Daoy (cell line): ENCODE measurements at places on chromosomes 12 and 14.

DNA sequence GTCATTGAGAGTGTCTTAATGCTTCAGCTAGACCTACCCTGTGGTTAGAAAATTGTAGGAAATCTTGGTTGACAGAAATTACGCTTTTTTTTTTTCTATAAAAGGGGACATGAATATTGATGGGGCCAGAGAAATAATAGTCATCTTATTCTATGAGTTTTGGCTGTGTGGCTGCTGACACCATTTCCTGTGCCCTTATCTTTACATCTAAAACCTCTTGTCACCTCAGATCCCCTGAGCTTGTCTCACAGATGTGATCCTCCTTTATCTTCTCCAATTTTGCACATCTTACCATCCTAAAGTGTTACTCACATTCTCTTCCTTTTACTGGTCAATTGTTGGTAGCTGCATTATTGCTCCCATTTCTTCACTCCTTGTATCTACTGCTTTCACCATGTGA lies 36.1 kb downstream of the ASCL1 start:
- no peak for DNase-seq

GRCh38 chr14:62631176-62631575 lies 414.1 kb downstream of the KCNH5 start:
- no peak for DNase-seq

DNA sequence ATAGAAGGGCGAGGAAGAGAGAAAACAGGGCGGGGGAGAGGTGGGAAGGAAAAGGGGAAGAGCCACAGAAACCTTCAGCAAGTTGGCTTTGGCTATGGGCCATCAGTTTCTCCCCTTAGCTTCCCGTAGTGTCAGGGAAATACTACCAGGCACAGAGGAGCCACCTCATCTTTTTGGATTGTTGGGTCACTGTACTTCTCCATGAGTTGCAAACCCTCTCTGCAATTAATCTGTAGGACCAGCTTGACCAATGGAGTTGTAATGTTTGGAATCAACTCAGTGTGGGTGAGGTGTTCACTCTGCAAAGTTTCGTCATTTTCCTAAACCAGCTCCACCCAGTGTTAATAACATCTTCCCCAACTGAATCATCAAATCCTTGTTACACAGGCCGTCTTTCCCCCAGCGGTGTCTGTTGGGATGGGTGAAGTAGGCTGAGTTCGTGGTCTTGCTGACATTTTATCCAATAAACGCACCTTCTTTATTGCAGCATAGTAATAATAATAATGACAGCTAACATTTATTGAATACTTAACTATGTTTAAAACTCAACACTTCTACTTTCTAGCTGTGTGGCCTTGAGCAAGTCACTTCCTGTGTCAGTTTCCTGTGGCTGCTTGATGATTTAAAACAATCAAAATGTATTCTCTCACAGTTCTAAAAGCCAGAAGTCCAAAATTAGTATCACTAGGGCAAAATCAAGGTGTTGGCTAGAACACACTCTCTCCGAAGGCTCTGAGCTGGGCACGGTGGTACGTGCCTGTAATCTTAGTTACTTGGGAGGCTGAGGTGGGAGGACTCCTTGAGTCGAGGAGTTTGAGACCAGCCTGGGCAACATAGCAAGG lies 8.1 kb upstream of the GLTP start:
- peak; percentile 86 for DNase-seq

DNA sequence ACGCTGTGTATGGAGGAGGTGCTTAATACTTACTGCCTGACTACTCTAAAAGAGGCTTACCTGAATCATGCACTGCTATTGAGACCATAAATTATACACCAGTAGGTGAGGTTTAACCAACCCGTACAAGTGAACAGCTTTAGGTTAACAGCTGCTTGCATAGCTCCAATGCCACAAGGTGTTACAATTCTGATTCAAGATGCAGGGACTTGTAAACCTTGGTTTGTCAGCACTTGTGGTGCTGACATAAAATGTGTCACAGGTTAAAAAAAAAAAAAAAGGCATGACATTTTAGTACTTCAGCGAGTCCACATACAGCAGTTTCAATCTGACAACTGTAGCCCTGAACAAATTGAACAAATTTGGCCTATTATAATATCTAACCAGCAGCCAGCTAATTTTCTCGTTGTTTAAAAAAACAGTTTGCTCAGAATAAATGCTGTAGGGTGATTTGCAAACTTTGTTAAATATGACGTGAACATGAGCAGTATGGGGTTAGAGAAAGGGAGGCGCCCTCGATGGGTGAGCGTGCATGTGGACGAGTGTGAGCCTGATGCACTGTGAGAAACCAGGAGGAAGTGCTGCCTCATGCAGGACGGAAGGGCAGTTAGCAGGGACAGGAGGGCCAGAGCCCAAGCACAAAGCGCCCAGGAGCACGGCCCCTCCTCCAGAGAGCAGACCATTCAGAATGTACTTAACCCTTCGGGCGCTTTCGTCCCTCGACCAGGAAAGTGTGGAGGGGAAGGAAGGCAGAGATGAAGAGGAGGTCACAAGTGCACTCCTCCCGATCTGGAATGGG lies 44.7 kb downstream of the TCHP start:
- DNase-seq = no peak

DNA sequence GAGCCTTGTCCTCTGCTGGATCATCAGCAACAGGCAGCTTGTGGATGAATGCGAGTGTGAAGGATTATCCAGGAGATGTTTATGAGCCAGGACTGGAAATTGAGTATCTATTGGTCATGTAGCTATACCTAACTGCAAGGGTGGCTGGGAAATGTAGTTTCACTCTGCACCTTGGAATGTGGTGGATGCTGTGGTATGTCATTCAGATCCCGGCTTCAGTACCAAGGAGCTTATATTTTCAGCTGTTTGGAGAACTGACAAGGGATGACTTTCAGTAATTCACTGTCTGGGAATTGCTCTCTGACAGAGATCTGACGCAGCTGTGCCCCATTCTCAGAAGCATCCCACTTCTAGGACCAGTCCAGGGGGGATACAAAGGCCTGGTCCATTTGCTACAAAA lies 792.3 kb upstream of the NOVA1 start:
- no peak for DNase-seq

DNA sequence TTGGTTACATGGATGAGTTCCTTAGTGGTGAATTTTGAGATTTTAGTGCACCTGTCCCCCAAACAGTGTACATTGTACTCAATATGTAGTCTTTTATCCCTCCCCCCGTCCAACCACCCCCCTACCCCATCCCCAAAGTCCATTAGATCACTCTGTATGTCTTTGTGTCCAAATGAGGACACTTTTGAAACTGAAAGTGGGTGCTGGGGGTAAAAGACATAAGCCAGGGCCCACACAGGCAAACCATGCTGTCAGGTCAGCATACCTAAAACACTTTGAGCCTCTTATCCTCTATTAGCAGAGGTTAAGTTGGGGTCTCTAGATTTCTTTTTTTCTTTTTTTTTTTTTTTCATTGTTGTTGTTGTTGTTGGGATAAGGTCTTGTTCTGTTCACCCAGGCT lies 31.3 kb upstream of the KICS2 start:
- no peak for DNase-seq

DNA sequence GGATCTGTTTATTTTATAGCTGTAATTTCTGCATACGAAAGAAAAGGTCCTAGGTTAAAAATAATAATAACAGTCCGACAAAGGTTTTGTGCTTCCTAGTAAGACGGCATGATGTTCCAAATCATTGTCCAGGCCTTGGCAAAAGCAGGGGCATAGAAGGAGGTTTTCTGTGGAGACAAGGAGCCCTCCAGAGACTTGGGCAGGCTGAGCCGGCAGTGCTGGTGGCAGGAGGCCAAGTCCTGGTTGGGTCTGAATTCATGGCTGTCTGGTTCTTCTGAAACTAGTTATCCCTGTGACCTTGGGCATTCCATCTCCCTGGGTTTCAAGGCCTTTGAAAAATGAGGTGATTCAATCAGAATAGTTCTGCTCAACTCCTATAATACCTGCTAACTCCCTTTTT lies 44.0 kb downstream of the KCNK13 start:
- DNase-seq = no peak

- peak; percentile 50 for DNase-seq
Observed at GRCh38 chr12:8609061-8609570, 3.5 kb downstream of the AICDA start.

DNA sequence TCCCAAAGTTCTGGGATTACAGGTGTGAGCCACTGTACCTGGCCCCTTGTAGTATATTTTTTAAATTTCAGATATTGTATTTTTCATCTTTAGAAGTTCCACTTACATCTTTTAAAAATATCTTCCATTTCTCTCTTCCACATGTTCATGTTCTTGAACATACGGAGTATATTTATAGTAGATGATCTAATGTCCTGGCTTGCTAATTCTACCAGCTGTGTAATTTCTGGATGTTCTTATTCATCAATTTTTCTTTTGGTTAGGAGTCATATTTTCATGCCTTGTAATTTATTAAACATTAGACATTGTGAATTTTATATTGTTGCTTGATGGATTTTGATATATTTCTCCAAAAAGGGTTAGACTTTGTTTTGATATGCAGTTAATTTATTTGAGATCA lies 30.8 kb downstream of the NTN4 start:
- no peak for DNase-seq

GRCh38 chr12:93884794-93885460 lies 207.8 kb downstream of the CRADD start:
- no peak for DNase-seq

DNA sequence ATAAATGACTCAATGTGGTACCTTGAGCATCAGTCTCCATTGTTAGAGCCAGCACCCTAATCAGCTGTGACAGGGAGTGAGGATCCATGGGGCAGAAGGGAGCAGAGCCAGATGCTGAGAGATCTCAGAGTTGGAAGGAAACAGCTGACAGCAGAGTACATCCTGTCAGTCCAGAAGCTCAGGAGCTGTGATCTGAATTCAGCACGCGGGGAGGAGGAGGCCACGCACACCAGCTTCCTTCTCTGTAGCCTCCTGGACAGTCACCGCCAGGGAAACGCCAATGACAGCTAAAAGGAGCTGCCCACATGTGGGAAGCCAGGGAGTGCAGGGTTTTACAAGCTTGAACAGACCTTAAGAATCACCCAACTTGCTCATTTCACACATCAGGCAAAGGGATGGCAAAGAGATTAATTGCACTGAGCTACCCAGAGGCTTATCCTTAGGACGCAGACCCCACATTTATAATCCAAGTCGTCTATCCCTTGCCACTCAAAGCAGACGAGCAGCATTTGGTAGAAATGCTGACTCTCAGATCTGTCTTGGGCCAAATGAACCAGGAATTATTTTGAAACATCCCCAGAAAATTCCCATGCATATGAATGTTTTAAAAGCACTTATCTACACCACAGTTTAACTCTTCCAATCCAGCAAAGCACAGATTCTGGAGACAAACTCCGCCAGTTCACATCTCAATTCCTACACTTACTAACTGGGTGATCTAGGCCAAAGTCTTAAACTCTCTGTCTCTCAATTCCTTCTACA lies 322.6 kb upstream of the TMTC1 start:
- no peak for DNase-seq

DNA sequence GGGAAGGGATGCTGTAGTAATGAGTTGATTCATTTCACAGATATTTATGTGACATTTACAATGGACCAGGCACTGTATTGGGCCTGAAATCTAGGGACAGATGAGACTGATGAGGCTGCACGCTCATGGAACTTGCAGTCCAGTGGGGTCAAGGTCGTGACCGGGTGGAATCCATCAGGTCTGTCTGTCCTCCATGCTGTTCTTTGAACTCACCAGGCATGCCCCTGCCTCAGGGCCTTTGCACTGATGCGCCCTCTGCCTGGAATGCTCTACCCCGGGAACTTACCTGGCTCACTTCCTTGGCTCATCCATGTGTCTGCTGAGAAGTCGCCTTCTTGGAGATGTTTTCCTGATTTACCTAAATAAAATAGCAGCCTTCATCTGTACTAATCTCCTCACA lies 200.1 kb downstream of the VRK1 start:
- no peak for DNase-seq

- peak; percentile 15 for DNase-seq
Observed at GRCh38 chr12:65449400-65449799, 170.9 kb downstream of the MSRB3 start.

DNA sequence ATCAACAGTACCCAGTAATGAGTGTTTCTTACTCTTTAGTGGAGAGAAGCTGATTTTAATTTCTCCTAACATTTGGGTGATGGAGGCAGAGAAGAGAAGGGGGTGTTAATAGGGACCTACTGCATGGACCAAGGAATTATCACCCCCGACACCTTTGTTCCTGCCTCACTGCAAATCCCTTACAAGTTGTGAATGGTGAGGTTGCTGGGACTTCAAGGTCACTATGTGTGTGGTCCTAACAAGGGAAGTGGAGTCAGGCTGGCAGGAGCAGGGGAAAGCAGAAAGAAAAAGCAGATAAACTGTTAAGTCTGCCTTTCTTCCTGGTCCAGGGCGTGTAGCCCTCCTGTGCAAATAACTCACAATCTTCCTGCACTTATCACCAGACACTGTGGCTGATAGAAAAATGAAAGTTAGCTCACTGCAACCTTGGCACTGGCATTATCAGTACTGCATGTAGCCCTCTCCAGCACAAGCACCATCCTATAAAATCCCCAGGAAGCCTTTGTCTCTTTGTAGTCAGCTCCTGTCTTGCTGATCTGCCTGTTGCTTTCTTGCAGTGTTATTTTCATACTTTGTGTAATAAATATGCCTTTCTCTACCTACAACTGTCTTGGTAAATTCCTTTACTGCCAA lies 112.3 kb upstream of the DNM1L start:
- DNase-seq = peak; percentile 22

- peak; percentile 54 for DNase-seq
Observed at GRCh38 chr14:24411443-24412389, 12.9 kb downstream of the NYNRIN start.

DNA sequence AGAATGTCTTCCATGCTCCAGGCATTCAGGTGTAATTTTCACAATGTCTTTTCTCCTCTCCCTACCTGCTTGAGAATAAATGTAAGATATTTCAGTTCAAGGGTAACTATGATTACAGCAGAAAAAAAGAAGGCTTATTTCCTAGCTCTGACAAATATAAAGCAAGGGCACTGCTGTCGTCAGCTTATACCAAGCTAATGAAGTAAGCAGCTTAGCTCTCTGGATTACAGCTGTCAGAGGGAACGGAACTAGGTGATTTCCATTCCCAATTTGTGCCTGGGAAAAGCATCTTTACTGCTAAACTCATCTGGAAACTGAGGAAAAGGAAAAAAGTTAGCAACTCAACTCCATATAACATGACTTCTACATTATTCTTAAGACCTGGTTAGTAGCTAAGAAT lies 56.5 kb downstream of the ZFYVE26 start:
- DNase-seq = no peak

GRCh38 chr14:99201351-99202073 lies 70.5 kb downstream of the BCL11B start:
- no peak for DNase-seq

GRCh38 chr12:68876461-68876860 lies 56.5 kb downstream of the CPM start:
- DNase-seq = no peak

DNA sequence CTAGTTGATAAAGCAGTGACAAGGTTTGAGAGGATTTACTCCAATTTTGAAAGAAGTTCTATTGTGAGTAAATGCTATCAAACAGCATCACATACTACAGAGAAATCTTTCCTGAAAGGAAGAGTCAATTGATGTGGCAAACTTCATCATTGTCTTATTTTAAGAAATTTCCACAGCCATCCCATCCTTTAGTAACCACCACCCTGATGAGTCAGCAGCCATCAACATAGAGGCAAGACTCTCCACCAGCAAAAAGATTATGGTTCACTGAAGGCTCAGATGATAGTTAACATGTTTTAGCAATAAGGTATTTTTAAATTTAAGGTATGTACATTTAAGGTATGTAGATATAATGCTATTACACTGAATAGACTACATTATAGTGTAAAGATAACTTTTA lies 122.1 kb upstream of the ARHGAP5 start:
- DNase-seq = no peak

- no peak for DNase-seq
Observed at GRCh38 chr14:100593751-100594624, 6.8 kb upstream of the BEGAIN start.
